ENCODE measurements at places on chromosomes 1 and 21. TPM values are rescaled to one million over a fixed set of nuclear protein-coding genes. Genes with fewer than 3 reads are reported as not detected.
A peak's percentile ranks its signal among the peaks of the same experiment; 100 is the strongest.

Gene CLIC6
- total RNA-seq, result not detected

Gene MIA3
- 22.8 TPM for total RNA-seq

Gene LGR6
- total RNA-seq, result not detected

Gene MIGA1
- 7.9 TPM for total RNA-seq

Gene IRF6
- total RNA-seq, result 0.05 TPM

Gene MTOR
- total RNA-seq, result 33.6 TPM

Gene ZNF670
- total RNA-seq, result 3.6 TPM

Gene TRIM63
- total RNA-seq, result not detected

Gene GSTM3
- 52.4 TPM for total RNA-seq

Gene RCSD1
- not detected for total RNA-seq

Gene TNFAIP8L2
- not detected for total RNA-seq

- peak; percentile 11 for DNase-seq
Observed at GRCh38 chr1:245197911-245198379, 43.2 kb downstream of the KIF26B start.

DNA sequence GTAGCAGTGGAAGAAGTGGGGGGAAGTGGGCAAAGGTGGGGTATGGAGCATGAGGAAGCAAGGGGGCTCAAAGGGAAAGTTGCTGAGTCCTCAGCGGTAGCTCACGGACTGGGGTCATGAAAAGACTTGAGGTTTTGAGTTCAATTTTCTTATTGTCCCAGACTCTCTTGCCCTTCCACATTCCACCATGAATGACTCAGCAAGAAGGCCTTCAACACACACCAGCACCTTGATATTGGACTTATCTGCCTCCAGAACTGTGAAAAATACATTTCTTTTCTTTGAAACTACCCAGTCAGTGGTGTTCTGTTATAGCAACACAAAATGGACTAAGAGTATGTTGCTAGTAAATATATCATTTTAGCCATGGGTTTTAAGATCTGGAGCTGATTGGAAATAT is 17.3 kb upstream of the RHBDL2 start:
- DNase-seq, result peak; percentile 80

DNA sequence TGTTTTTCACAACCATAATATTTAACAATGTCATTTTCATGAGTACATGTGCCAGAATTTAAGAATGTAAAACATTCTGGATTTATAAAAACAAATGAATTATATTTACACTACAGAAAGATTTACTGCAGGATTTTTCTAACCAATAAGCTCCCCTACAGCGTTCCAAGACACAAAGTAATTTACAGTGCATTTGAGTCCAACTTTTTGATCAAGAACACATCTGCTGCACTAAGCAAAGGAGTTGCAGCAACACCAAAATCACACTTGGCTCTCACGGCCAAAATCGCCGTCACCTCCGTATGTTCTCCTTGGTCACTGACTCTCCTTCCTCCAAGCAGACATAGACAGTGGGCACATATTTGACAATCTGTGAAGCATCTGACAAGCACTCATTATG is 7.7 kb downstream of the VPS26C start:
- no peak for DNase-seq

DNA sequence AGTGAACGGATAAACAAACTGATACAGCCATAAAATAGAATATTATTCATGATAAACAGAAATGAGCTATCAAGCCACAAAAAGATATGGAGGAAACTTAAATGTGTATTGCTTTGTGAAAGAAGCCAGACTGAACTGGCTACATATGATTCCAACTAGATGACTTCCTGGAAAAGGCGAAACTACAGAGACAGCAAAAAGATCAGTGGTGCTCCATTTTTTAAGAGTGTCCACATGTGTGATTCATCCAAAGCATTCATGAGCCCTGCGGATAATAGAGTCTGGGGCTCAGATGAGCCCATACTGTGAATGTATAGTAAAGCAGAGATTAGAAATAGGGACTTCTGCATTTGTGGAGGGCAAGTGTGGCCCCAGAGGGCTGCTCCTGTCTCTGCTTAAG is 7.8 kb upstream of the TMEM222 start:
- no peak for DNase-seq

GRCh38 chr1:193111641-193112090 is 6.5 kb upstream of the GLRX2 start:
- peak; percentile 84 for DNase-seq

GRCh38 chr1:20402585-20403422 is 83.2 kb downstream of the CAMK2N1 start:
- no peak for DNase-seq

DNA sequence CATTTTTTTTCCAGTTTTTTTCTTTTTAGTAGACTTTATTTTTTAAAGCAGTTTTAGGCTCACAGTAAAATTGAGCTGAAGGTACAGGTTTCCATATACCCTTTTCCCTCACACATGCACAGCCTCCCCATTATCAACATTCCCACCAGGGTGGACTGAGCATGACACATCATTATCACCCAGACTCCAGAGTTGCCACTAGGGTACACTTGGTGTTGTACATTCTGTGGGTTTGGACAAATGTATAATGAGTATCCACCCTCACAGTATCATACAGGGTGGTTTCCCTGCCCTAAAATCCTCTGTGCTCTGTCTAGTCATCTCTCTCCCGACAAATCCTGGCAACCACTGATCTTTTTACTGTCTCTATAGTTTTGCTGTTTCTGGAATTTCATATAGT is 3.0 kb upstream of the AIM2 start:
- DNase-seq, result peak; percentile 8

DNA sequence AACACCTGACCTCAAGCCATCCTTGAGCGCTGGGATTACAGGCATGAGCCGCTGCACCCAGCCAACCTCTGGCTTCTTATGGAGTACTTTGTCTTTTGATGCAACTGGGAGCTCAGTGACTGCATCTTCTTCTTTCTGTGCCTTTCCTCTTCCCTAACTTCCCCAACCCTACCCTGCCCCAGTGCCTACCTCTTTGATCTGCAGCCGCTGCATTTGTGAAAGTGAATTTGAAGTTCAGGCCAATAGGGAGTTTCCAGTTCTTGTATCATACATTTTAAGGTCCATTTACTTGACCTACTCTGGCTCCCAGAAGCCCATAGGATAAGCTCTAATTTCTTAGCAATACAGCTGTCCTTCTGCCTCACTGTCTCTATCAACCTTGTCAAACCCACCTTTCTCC is 52.2 kb downstream of the KCNC4 start:
- no peak for DNase-seq

DNA sequence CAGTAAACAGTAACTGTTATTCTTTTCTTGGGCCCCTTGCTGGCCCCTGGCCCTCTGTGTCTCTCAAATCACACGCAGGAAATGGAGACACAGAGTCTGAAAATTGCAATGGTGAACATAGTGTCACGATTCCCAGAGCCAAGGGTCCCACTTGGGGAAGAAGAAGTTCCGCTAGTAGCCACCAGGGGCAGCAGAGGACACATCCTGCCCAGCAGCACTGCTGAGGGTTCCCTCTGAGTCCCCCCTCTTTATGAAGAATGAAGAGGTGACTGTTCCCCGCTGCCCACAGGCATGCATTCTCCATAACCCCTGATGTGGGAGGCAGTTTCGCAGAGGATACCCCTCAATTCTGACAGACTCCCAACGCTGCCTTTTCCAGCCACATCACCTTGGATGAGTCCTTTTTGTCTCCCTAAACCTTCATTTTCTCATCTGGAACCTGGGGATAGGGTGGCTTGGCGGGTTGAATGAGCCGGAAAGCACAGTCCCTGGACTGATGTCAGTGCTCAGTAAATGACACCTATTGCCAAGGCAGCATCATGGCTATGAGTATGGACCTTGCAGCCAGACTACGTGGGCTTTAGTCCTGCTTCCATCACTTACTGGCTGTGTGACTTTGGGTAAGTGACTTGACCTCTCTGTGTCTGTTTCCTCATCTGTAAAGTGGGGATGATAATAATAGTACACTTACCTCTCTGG is 238.0 kb upstream of the TMEM51 start:
- peak; percentile 36 for DNase-seq

- no peak for DNase-seq
Observed at GRCh38 chr1:155504207-155504606, 58.4 kb downstream of the ASH1L start.

GRCh38 chr1:27656157-27656893 is 15.7 kb downstream of the IFI6 start:
- peak; percentile 52 for DNase-seq

GRCh38 chr1:235923466-235924021 is 56.8 kb upstream of the LYST start:
- DNase-seq, result no peak

GRCh38 chr1:18300376-18300775 is 180.4 kb upstream of the KLHDC7A start:
- no peak for DNase-seq

DNA sequence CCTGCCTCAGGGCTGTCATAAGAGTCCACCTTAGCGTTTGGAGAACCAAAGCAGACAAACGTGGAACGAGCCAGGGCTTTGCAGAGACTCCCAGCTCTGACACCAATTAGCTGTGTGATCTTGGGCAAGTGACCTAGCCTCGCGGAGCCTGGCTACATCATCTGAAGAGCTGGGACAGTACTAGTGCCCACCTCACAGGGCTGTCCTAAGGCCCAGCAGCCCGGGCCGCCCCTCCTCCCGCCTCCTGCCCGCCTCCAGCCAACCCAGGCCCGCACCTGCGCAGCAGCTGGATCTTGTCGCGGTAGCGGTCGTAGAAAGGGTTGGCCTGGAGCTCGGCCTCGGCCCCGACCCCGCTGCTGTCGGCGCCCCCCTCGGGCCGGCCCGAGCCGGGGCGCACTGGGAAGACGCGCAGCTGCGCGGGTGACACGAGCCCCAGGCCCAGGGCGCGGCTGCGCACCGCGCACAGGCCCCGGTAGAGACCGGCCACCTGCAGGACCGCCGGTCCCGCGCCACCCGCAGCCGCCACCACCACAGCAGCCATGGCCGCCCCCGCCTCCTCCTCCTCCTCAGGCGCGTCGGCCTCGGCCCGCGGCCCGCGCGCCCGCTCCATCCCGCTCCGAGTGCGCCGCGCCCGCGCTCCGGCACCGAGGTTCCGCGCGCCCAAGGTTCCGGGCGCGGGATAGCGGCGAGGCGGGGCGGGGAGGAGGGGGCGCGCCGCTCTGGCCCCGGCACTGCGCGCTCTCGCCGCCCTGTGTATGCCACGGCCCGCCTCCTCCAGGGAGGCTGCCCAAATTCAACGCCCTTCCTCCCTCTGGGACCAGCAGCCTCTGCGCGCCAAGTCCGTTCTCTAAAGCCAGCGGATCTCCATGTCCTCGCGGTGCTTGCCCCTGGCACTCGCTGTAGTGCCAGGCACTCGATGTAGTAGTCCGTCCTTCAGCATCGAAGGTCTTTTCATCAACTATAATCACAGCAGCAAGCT is at the start of gene ATPAF1:
Gene ATPAF1 (minus strand): TSS at position 583 of the 979 bp plus-strand sequence. CDS start 42 bp downstream, at position 541.
- peak; percentile 78 for DNase-seq

GRCh38 chr21:35923971-35924370 is 136.4 kb downstream of the SETD4 start:
- DNase-seq, result peak; percentile 21

DNA sequence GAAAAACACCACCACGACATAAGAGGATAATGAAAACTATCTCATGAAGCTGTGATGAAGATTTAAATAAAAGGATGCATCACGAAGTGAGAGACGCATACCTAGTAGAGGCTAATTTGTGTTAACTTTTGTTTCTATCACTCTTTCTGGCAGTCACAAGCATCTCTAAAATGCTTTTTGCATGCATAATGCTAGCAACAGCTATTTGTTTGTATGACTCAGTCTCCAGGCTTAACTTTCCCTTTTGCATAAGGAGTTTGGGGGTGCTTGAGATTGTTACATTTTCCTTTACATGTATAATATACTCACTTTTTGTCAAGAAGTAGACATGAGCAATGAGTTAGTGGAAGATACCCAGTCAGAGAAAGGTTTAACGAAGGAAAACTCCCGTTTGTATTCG is 385.4 kb downstream of the DISC1 start:
- DNase-seq, result no peak
